ENCODE measurements at places on chromosomes 2 and 18. TPM values are rescaled to one million over a fixed set of nuclear protein-coding genes. Genes with fewer than 3 reads are reported as not detected.

ALPI gene
- polyA plus RNA-seq, result 204 TPM

DNA sequence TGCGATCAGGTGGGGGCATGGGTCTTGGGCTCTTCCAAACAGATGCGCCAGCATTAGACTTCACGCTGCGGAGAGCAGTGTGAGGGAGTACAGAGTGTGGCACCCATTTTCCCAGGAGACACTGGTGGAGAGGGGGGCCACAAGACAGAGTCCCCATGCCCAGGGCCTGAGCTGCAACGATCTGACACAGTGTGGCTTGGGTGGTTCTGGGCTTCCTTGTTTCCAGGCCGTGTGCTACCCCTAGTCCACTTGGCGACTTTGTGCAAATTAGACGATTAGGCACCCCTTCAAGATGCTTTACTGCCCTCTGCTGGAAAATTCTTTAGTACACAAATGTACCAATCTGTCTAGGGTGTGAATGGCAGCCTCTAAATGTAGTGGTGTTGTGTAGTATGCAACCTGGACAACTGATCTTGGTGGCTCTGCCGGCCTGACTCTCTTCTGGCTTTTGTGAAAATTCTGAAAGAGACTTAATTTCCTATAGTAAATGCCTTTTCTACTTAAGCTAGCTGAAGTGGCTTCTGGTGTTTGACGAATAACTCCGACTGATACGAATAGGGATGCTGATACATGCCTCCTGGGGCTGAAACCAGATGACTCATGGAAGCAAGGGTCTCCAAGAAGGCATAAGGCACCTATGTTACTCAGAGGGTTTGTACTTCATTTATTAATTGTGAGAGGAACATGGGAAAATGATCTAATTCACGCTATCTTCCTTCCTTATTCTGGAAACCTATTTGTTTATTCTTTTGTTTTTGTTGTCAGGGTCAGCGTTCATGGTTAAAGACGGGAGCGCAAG, 92.3 kb upstream of the SMAD2 start:
- DNase-seq, result peak; percentile 70

DNA sequence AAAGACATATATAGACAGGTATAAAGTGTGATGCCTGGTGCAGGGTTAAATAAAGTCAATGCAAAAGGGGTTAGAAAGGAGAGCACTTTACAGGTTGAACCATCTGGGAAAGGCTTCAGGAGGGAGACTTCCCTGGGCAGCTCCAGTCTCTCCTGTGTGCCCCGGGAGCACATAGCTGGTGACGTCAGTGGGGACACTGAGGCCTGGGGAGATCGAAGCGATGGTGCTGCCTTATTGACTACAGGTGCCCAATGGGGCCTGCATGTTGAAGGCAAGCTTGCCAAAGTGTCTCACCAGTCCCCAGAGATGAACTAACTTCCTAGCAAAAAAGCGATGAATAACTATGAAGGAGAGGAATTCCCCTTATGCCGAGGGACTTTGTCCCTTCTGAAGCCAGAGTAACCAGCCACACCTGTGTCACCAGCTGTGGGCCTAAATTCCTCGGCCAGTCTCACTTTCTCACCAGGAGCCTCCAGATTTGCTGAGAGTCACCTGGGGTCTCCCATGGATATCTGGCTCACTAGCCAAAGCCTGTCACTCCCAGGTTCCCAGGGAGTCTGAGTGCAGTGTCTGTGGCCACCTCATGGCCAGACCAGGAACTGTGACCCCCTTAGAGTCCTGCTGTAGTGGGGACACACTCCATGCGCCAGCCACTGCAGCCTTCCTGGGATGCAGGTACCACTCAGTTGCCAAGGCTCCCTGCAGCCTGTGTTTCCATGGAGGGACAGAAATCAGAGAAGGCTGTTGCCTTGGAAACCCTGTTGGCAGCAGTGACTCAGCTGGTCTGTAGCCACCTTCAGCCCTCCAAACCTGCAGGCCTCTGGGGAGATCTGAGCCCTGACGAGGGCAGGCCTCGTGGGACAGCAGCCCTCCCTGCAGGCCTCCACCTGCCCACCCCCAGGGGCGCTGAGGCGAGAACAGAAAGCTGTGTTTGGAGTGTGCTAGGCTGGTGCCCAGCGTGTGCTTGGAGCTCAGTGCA, 128.7 kb downstream of the CTIF start:
- DNase-seq, result peak; percentile 62

DNA sequence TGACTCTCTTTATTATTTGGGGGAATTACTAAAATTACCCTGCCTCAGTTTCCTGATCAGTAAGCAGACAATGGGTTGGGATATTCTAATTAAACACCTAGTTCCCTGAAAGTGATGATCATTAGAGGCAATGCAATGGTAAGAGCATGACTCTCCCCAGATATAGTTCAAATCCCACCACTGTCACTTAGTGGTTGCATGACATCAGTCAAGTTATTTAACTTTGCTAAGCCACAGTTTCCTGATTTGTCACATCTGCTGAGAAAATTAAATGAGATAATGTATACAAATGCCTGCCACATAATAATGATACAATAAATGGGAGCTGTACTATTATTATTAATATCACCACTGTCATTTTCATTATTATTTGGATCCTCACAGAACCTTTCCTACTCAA, 29.9 kb downstream of the ZEB2 start:
- DNase-seq, result no peak

- peak; percentile 17 for DNase-seq
Observed at GRCh38 chr18:74951165-74951760, 257.7 kb downstream of the PTGR3 start.

- DNase-seq, result no peak
Observed at GRCh38 chr2:122514451-122514996, 759.1 kb downstream of the TSN start.

GRCh38 chr2:118371515-118371914, 283.2 kb downstream of the INSIG2 start:
- peak; percentile 18 for DNase-seq
